ENCODE measurements at places on chromosomes 3 and 15. TPM values are rescaled to one million over a fixed set of nuclear protein-coding genes. Genes with fewer than 3 reads are reported as not detected.
A peak's percentile ranks its signal among the peaks of the same experiment; 100 is the strongest.

The SPATA12 gene
- not detected for total RNA-seq

DNA sequence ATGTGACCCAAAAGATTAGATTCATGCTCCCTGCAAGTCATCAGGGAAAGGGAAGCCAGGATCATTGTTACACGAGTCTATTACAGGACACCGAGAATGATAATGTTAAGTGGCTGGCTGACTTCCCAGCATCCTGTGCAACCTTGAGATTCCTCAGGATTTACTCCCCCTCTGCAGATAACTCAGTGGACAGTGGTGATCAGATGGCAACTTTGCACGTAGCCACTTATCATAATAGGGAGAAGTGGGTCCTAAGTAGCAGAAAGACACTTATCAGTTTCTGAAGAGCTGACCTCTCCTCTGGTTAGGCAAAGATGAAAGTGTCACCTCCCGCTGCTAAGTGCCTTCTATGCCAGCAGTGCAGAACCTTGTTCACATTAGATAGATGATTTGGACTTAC is 6.7 kb upstream of the TMPRSS7 start:
- no peak for DNase-seq
- H3K4me3 ChIP-seq = no peak overlapping the region
- H3K36me3 ChIP-seq = no peaks in the 10 kb centered on the region
- no peak overlapping the region for H3K27ac ChIP-seq

DNA sequence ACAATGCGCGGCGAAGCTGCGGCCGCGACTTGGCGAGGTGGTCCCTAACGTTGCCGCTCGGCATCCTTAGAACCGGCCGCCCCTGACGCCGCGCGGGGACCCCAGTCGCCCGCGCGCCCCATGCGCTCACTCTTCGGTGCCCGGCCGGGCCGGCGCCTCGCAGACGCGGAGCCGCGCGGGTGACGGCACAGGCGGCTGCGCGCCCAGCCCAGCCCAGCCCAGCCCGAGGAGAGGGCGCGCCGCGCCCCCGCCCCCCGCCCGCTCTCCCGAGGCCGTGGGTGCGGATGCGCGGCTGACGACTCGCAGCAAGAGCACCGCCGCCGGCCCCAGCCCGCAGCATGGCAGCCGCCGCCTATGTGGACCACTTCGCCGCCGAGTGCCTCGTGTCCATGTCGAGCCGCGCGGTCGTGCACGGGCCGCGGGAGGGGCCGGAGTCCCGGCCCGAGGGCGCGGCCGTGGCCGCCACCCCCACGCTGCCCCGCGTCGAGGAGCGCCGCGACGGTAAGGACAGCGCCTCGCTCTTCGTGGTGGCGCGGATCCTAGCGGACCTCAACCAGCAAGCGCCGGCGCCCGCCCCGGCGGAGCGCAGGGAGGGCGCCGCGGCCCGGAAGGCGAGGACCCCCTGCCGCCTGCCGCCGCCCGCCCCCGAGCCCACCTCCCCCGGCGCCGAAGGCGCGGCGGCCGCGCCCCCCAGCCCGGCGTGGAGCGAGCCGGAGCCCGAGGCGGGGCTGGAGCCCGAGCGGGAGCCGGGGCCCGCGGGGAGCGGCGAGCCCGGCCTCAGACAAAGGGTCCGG is 437 bp downstream of the KLF13 start:
- no peak overlapping the region for H3K27ac ChIP-seq
- peak; percentile 74 for DNase-seq
- H3K4me1 ChIP-seq = peaks cover 61% of the 10 kb centered on the region
- H3K36me3 ChIP-seq = peaks cover 9% of the 10 kb centered on the region
- no peaks in the 10 kb centered on the region for H3K27me3 ChIP-seq
- peak overlapping the region; percentile 52 for H3K4me3 ChIP-seq

The PLSCR4 gene
- not detected for total RNA-seq

The DISP2 gene
- total RNA-seq = 0.19 TPM

The NMNAT3 gene
- 9.5 TPM for total RNA-seq

DNA sequence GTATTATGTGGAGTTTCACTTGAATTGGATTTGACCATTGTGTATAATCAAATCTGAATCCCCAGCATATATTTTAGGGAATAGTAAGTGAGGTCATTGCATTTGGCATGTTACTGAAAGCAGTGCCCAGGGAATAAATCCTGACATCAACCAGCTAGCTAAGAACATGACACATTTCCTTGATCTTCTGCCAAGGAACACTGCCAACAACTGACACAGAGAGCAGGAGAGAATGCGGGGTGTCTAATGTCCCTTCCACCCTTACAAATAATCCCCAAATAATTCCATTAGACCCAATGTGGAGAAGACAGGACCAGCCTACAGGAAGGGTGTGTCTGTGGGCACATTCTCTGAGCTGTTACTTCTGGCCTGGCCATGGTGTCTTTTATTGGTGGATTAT is 30.6 kb upstream of the UBE3A start:
- no peaks in the 10 kb centered on the region for H3K4me1 ChIP-seq
- no peak for DNase-seq
- H3K36me3 ChIP-seq = peaks cover 4% of the 10 kb centered on the region
- H3K4me3 ChIP-seq = no peak overlapping the region
- H3K27ac ChIP-seq = no peak overlapping the region

The EPHA6 gene
- not detected for total RNA-seq

DNA sequence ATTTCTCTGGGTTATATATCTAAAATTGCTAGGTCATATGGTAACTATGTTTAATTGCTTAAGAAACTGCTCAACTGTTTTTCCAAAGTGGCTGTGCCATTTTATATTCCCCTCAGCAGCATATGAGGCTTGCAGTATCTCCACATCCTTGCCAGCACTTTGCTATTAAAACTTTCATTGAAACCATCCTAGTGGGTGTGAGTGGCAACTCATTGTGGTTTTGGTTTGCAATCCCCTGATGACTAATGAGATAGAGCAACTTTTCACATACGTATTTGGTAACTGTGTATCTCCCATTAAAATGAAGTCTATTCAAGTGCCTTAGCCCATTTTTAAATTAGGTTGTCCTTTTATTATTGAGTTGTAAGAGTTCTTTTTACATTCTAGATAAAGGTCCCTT is 17.3 kb downstream of the KPNA1 start:
- H3K27me3 ChIP-seq = peaks cover 8% of the 10 kb centered on the region
- peak overlapping the region; percentile 10 for H3K4me3 ChIP-seq
- peak; percentile 53 for DNase-seq
- no peak overlapping the region for H3K27ac ChIP-seq
- peaks cover 58% of the 10 kb centered on the region for H3K4me1 ChIP-seq
- H3K36me3 ChIP-seq = peaks cover 2% of the 10 kb centered on the region

The GHSR gene
- not detected for total RNA-seq

The SLC12A1 gene
- not detected for total RNA-seq

The KLF15 gene
- total RNA-seq = 0.44 TPM

GRCh38 chr15:101048581-101049030 is 129.4 kb downstream of the LRRK1 start:
- no peak for DNase-seq
- H3K36me3 ChIP-seq = no peaks in the 10 kb centered on the region
- no peaks in the 10 kb centered on the region for H3K4me1 ChIP-seq
- no peak overlapping the region for H3K4me3 ChIP-seq

- H3K4me1 ChIP-seq = peaks cover 12% of the 10 kb centered on the region
- no peaks in the 10 kb centered on the region for H3K36me3 ChIP-seq
- no peak overlapping the region for H3K4me3 ChIP-seq
Measured at GRCh38 chr15:58755956-58756355, 6.4 kb upstream of the ADAM10 start.

The ZPLD1 gene
- total RNA-seq = 0.17 TPM

The ROBO2 gene
- not detected for total RNA-seq

The GATM gene
- 3.3 TPM for total RNA-seq

- H3K27ac ChIP-seq = peak overlapping the region; percentile 55
- peak overlapping the region; percentile 89 for H3K4me3 ChIP-seq
- DNase-seq = peak; percentile 77
- peaks cover 51% of the 10 kb centered on the region for H3K4me1 ChIP-seq
Measured at GRCh38 chr3:46538803-46539442, 27.2 kb downstream of the LRRC2 start.

DNA sequence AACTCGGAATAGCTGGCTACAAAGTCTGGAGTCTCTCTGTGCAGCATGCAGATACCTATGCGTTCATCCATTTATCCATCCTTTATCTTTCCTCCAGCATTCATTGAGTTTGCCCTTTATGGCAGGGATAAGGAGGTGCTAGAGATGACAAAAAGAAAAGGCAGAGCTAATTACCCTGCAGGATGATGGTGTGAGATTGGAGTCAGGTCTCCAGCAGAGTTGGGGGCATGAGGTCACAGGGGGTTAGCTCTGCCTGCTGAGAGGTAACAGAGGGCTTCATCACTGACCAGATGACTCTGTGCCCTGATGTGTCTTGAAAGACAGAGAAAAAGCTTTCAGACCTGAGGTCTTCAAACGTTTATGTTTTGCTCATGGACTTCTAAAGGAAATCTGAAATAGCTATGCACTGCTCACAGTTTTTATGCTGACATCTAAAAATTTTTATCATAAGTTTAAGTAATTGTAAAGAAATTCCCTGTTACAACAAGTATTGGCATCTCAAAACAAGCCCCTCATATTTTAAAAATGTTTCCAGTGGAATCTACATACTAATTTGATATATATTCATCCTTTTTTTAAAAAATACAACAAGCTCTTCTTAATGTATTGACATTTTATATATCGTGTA is 132.3 kb upstream of the ANKRD28 start:
- H3K27ac ChIP-seq = no peak overlapping the region
- no peaks in the 10 kb centered on the region for H3K27me3 ChIP-seq
- H3K4me3 ChIP-seq = no peak overlapping the region

Data from activated T-cell treated with anti-CD3 and anti-CD28 coated beads, Interleukin-2, amount 50 U/mL, for 72 hours (primary cell).